ENCODE measurements at places on chromosomes 3 and 15.

- DNase-seq: no peak
Measured at GRCh38 chr15:68154923-68155559, 50.1 kb downstream of the CALML4 start.

- no peak for DNase-seq
Measured at GRCh38 chr3:49199239-49199899, 28.0 kb downstream of the KLHDC8B start.

DNA sequence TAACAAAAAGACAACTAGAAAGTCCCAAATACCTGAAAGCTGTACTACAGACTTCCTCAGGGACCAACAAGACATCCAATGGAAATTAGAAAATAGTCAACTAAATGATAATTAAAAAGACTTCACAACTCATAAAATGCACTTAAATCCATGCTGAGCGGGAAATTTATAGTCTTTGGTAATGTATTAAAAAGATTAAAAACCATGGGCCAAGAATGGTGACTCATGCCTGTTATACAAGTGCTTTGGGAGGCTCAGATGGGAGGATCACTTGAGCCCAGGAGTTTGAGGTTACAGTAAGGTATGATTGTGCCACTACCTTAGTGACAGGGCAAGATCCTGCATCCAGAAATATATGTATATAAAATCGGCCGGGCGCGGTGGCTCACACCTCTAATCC is 45.0 kb downstream of the CPEB1 start:
- DNase-seq: no peak

DNA sequence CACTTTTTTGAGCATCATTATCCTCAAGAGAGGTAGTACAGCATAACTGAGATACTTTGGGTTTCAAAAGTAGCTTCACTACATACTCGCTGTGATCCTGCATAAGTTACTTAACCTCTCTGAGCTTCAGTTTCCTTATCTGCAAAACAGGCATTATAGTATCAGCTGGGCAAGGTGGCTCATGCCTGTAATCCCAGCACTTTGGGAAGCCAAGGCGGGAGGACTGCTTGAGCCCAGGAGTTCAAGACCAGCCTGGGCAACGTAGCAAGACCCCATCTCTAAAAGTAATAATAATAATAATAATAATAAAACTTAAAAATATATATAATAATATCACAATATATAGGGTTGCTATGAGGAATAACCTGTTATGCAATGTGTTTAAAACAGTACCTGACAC is 10.9 kb downstream of the CIAO2A start:
- DNase-seq: no peak
